CD4-positive, CD25-positive, alpha-beta regulatory T cell (primary cell): ENCODE measurements at places on chromosomes 3 and 15. TPM values are rescaled to one million over a fixed set of nuclear protein-coding genes. Genes with fewer than 3 reads are reported as not detected.

BTBD1 gene
- 35.5 TPM for total RNA-seq

ARNT2 gene
- not detected for total RNA-seq

STAB1 gene
- 0.42 TPM for total RNA-seq

SLC25A20 gene
- total RNA-seq: 8.0 TPM

CELF6 gene
- total RNA-seq: 1.7 TPM

- H3K27me3 ChIP-seq: no peaks in the 10 kb centered on the region
- peak within 1 kb of the TSS; percentile 70 for H3K27ac ChIP-seq
- peaks cover 35% of the 10 kb centered on the region for H3K4me1 ChIP-seq
- no peaks in the 10 kb centered on the region for H3K36me3 ChIP-seq
Observed at GRCh38 chr15:30991255-30992235, at the start of gene MTMR10. MTMR10 (minus strand) TSS chr15:30991628; CDS start chr15:30991506, 122 bp downstream.

DNA sequence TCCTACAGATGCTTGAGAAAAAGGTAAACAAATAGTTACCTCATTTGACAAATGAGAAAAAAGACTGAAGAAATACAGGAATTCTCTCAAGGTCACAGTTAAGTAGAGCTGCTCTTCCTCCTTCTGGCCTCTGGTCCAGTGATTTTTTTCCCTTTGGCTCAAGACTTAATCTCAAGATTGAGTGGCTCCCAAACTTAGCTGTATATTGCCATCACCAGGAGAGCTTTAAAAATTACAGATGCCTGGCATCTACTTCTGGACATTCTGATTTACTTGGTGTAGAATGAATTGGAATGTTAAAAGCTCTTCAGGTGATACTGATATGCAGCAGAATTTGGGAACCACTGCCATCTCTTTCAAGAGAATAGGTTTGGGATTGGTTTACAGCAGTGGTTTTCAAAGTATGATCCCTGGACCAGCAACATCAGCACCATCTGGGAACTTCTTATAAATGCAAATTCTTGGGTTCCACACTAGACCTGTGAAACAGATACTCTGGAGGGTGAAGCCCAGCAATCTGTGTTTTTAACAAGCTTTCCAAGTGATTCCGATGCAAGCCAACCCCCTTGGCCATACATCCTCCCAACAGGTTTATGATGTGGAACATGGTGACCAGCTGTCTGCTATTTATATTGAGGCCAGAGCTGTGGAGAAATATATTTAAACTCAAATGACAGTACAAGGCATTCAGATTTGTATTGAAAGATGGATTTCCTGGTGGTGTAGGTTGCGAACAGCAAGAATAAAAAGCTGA, 333.0 kb upstream of the RARB start:
- no peak for DNase-seq
- H3K4me3 ChIP-seq: no peak overlapping the region
- H3K4me1 ChIP-seq: no peaks in the 10 kb centered on the region
- H3K27ac ChIP-seq: no peak overlapping the region
- no peaks in the 10 kb centered on the region for H3K27me3 ChIP-seq
- H3K36me3 ChIP-seq: no peaks in the 10 kb centered on the region

- no peak for DNase-seq
- no peak overlapping the region for H3K27ac ChIP-seq
- H3K36me3 ChIP-seq: no peaks in the 10 kb centered on the region
Observed at GRCh38 chr15:88613074-88613944, 7.8 kb upstream of the AEN start.

GRCh38 chr3:111627092-111627491, 31.9 kb upstream of the ZBED2 start:
- H3K4me3 ChIP-seq: no peak overlapping the region
- H3K36me3 ChIP-seq: peaks cover 44% of the 10 kb centered on the region

DNA sequence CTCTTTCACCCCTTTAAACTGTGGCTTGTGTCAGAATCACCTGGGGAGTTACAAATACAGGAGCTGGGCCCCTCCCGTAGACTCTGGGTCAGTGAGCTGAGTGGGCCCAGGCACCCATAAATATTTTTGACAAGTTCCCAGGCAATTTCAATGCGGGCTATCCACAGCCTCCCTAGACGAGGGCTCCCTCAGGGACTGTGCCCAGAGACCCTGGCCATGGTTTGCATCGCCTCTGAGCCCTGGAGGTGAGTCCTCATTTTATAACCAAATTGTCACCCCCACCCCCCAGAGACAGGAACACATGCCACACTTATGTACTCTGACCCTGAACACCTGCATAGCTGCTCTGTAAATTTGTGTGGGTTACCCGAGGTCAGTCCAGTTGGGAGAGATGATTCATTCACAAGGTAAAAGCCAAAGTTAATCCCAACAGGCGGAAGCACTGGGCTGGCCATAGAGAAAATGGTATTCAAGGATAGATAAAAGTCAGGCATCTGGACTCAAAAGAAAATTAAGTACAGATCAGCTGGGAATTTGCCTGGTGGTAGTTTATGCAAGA, 146.5 kb upstream of the SLC6A11 start:
- DNase-seq: no peak
- H3K36me3 ChIP-seq: no peaks in the 10 kb centered on the region
- H3K27me3 ChIP-seq: no peaks in the 10 kb centered on the region
- H3K4me3 ChIP-seq: no peak overlapping the region

GRCh38 chr15:31051496-31052080, 49.9 kb downstream of the TRPM1 start:
- no peak overlapping the region for H3K4me3 ChIP-seq
- H3K4me1 ChIP-seq: no peaks in the 10 kb centered on the region
- H3K27ac ChIP-seq: no peak overlapping the region
- H3K36me3 ChIP-seq: no peaks in the 10 kb centered on the region
- H3K27me3 ChIP-seq: peaks cover 8% of the 10 kb centered on the region

DNA sequence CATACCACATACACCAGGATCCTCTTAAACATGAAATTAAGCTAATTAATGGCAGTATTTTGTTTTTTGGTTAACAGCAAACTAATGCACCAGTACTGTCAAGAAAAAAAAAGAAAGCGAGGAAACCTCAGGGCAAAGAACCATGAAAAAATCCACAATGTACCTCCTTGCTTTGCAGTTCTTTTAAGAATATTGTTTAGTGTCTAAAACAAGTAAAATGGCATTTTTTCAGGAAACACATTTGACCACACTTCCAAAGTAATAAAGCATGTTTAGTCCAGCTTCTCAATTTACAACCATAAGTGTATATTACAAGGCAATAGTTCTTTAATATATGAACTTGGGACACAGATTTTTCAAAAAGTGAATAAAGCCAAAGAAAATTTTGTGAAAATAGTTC, 26.6 kb downstream of the AAGAB start:
- H3K27ac ChIP-seq: no peak overlapping the region
- no peak overlapping the region for H3K4me3 ChIP-seq
- no peaks in the 10 kb centered on the region for H3K4me1 ChIP-seq
- no peak for DNase-seq

DNA sequence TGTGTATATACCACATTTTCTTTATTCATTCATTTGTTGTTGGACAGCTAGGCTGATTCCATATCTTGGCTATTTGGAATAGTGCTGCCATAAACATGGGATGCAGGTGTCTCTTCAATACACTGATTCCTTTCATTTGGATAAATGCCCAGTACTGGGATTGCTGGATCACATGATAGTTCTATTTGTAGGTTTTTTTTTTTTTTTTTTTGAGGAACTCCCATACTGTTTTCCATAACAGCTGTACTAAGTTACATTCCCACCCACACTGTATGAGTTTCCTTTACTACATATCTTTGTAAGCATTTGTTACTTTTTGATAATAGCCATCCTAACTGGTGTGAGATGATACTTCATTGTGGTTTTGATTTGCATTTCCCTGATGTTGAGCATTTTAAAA, 437.7 kb downstream of the DIPK2A start:
- H3K36me3 ChIP-seq: no peaks in the 10 kb centered on the region
- no peaks in the 10 kb centered on the region for H3K4me1 ChIP-seq
- H3K27me3 ChIP-seq: no peaks in the 10 kb centered on the region
- H3K4me3 ChIP-seq: no peak overlapping the region
- no peak overlapping the region for H3K27ac ChIP-seq

- H3K4me3 ChIP-seq: no peak overlapping the region
- H3K27ac ChIP-seq: no peak overlapping the region
- no peaks in the 10 kb centered on the region for H3K27me3 ChIP-seq
- no peaks in the 10 kb centered on the region for H3K4me1 ChIP-seq
- no peak for DNase-seq
- H3K36me3 ChIP-seq: no peaks in the 10 kb centered on the region
Observed at GRCh38 chr3:106587551-106587950, 718.7 kb upstream of the CBLB start.
